Right ventricle myocardium inferior (tissue), 1 donor: ENCODE measurements at places on chromosomes 3 and 15.

DNA sequence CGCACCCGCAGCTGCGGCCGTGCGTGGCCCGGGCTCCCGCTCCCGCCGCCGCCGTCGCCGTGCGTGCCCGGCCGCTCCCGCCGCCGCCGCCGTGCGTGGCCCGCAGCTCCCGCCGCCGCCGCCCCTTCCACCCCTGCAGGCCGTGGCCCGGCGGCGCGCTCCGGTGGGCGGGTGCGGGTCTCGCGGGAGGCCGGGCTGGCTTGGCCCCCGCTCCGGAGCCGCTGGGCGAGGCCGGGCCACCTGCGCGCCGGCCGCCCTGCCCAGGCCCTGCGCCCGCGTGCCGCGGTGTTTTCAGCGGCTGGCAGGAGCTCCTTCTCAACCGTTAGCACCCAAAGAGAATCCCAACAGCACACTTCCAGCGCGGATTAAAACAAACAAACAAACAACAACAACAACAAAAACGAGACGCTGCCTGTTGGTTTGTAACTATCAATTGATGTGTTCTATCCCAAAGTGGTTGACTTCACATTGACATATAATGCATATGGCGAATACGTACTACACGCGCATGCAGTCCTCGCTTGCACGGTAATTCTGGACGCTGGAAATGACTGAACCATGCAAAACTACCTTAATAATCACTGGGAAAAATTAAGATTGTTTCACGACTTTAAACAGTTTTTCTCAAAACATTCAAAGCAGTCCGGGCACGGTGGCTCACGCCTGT is 113.7 kb upstream of the GOLGA8J start:
- no peak for DNase-seq

DNA sequence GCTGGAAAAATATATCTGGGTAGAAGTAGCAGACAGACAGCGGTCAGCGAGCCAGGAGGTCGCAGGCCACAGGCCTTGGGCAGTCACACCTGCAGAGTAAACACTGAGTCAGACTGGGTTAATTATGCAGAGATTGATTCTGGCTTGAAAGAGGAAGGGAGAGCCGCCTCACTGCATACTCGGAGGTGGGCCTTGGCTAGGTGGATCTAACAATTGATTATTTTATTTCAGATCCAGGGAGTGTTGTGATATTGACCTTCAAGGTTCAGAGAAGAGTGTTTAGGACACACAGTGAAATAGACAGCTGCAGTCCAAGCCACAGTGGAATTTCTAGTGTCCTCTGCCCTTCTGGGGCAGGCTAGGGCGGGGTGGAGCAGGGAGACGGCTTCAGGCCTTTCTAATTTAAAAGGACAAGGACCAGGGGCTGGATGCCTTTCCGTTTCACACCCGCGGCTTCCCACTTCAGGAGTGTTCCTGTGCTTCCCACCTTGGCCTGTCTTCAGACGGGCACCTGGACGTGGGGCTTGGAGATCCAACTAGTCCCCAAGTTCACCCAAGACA is 237.3 kb downstream of the XXYLT1 start:
- no peak for DNase-seq

DNA sequence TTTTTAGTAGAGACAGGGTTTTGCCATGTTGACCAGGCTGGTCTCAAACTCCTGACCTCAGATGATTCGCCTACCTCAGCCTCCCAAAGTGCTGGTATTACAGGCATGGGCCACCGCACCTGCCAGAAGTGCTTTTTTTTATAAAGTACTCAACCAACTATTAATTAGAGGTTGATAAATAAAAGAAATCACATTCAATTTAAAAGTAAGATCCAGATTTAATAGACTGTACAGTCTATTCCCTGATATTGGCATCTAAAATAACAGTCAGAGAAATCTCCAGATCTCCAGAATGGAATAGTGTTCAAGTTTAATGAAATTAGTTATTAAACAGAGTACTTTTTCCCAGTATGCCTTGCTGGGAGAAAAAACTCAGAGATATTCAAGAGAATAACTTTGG is 142.9 kb upstream of the SLC2A2 start:
- DNase-seq = no peak

DNA sequence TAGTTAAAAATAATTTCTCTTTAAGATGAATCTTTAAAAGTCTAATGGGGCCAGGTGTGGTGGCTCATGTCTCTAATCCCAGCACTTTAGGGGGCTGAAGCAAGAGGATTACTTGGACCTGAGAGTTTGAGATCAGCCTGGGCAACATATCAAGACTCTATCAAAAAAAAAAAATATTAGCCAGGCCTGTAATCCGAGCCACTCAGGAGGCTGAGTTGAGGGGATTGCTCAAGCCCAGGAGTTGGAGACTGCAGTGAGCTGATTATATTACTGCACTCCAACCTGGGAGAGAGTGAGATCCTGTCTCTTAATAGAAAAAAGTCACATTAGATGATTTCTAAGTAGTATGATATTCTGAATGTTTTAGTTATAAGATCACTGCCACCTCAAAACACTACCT is 322.0 kb upstream of the MANF start:
- DNase-seq = no peak

DNA sequence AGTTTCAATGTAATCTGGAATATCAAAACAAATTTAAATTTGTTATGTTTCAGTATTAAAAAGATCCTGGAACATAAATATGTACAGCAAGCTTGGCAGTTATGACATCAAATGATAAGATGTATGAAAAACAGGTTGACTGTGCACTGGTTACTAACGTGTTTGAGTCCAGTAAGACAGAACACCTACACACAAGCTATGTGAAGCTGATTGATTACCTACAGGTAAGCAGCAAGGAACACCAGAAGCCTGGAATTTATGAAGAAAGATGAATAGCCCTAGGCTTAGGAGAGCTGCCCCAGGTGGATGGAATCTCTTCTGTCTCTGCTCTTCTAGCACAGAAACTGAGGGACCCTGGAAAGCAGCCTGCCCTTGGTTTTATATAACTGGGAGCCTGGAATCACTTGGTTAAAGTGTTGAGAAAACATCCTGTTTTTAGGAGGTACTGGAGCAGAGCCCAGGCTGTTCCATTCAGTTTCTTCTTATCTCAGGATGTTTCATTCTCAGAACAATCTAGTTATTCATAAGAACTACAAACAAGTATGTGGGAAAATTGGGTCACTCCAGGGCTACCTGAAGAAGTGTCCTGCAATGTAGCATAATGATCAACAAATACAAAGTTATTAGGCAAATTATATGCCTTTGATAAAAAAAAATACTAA is 36.3 kb downstream of the SLITRK3 start:
- DNase-seq = no peak

- DNase-seq = no peak
Observed at GRCh38 chr15:51193526-51193925, 98.8 kb upstream of the TNFAIP8L3 start.

GRCh38 chr15:69892351-69892750 is 205.4 kb downstream of the TLE3 start:
- no peak for DNase-seq

DNA sequence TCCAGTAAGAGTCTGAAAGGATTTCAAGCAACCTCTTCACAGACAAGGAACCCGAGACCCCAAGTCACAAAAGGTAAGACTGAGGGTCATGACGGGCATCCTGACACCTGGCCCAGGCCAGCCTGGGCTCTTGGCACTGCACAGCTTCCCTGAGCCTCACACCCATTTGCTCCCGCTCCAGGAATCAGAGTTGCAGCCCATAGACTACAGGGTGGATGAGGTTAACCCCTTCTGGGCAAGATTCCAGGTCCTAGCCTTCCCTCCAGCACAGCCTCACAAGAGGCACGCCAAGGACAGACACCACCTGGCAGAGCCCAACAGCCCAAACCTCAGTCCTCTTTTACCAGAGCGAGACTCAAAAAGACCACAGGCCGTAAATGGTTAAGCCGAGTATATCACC is 36.2 kb downstream of the RBPMS2 start:
- DNase-seq = no peak

GRCh38 chr15:59587085-59587826 is 24.3 kb upstream of the GCNT3 start:
- no peak for DNase-seq

DNA sequence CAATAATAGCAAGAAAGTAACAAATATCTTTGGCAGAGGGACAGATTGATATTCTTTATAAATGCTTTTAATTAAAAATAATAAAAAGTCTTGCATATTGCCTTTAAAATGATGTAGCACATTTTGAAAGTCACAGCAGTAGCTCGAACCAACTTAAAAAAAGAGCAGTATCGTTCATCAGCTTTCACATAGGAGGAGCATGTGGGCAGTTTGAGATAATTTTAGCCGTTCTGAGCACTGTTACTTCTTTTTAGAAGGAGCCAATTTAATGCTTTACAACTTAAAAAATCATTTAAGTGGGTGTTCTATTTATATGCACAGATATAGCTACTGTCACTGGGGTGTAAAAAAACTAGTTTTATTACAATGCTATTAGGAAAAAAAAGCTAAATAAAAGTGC is 622.7 kb upstream of the GBE1 start:
- DNase-seq = no peak

GRCh38 chr3:37902674-37903073 is 41.0 kb downstream of the CTDSPL start:
- no peak for DNase-seq

DNA sequence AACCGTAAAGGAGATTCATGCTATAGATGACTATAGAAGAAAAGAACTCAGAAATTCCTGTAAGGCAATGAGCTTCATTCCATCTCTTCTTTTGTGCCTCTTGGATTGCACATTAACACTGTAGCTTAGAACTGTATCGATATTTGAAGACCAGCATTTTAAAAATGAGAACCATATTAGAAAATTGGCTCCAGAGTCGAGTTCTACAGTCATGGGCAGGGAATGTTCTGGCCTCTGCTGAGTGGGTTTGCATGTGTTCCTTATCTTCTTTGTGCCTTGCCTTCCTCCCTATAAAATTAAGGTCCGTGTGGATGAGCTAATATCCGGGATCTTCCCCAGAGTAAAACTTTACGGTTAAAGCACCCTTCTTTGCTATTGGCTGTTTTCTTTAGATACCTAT is 77.4 kb upstream of the PLCL2 start:
- no peak for DNase-seq

GRCh38 chr3:191985691-191986090 is 524.7 kb downstream of the PYDC2 start:
- no peak for DNase-seq

DNA sequence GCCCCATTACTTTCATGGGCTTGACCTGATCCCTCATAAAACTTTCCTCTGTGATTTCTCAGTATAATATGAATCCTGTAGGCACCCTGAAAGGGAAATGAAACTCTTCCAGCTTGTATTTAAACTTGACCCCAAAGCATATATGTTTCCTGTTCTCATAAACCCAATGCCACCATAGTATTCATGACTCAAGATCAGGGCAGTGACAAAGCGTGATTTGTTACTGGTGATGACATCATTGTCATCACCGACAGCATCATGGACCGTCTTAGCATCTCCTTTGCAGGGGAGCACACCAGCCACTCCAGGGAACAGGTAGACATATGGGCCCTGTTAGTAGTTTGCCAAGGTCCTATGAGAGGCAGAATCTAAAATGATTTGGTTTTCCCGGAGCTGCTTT is 741.2 kb downstream of the NR2F2 start:
- DNase-seq = no peak

DNA sequence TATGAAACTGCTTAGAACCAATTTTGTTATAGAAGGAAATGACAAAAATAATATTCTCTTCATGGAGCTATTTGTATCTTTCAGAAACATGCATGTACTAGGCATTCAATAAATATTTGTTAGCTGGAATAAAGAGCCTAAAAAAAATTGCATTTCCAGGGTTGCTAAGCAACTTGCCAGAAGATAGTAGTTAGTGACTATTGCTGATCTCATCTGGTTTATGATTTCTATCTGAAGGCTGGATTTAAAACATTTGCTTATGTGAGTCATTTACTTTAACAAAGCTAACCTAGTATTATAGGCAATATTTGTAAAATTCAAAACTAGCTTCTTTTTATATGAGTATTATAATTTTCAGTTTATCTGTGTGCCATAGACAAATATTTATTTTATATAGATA is 78.3 kb downstream of the NAALADL2 start:
- no peak for DNase-seq

DNA sequence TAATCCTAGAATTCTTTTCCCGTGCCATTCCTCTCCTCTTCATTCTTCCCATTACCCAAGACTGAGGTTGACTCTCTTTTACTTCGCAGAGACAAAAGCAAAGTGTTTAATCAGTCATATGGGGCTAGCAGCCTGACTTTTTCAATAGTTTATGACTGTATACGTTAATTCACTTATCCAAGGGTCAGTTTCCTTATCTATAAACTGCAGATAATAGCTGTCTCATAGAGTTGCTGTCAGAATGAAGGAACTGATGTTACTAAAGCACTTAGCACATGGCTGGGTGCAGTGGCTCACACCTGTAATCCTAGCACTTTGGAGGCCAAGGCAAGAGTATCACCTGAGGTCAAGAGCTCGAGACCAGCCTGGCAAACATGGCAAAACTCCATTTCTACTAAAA is 43.5 kb upstream of the ULK4 start:
- no peak for DNase-seq

- DNase-seq = no peak
Observed at GRCh38 chr3:157130467-157131251, 29.3 kb downstream of the CCNL1 start.

DNA sequence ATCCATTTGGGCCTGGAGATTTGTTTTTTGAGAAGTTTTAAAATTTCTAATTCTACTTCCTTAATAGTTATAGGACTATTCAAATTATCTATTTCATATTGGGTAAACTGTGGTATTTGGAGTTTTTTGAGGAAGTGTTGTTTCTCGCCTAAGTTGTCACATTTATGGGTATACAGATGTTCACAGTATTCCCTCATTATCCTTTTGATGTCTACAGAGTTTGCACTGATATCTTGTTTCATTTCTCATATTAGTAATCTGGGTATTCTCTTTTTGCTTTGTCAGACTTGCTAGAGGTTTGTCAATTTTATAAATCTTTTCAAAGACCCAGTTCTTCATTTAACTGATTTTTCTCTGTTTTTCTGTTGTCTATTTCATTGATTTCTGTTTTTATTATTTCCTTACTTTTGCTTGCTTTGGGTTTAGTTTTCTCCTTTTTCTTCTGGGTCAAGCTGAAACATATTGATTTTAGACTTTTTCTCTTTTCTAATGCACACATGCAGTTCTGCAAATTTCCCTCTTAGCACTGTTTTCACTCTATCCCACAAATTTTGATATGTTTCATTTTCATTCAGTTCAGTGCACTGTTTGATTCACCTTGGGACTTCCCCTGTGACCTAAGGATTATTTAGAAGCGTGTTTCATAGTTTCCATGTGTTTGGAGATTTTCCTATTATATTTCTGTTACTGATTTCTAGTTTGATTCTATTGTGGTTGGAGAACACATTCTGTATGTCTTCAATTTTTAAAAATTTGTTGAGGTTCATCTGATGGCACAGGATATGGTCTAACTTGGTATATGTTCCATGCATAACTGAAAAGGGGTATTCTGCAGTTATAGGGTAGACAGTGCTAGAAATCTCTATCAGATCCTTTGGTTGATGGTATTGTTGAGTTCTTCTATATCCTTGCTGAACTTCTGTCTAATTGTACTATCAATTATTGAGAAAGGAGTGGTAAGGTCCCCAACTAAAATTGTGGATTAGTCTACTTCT is 79.6 kb downstream of the SUMF1 start:
- no peak for DNase-seq

GRCh38 chr3:25372167-25372566 is 55.9 kb upstream of the RARB start:
- no peak for DNase-seq

GRCh38 chr3:187678726-187679268 is 8.6 kb upstream of the SST start:
- DNase-seq = no peak

- no peak for DNase-seq
Observed at GRCh38 chr15:64351265-64351664, 4.7 kb downstream of the CSNK1G1 start.
